Activated CD8-positive, alpha-beta memory T cell treated with anti-CD3 and anti-CD28 coated beads for 4 hours (primary cell): ENCODE measurements at places on chromosomes 3 and 15.

DNA sequence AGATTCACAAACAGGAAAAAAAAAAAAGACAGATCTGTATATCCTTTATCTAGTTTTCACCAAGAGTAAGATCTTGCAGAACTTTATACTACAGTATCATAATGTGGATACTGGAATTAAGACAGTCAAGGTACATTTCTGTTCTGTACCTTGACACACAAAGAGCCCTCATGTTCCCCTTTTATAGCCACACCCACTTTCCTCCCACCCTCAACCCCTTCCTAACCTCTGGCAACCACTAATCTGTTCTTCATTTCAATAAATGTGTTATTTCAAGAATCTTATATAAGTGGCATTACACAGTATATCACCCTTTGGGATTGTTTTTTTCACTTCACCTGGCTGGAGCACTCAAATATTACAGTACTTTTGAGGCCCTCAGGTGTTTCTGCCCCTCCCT, 3.6 kb upstream of the RAB6B start:
- no peak for DNase-seq

DNA sequence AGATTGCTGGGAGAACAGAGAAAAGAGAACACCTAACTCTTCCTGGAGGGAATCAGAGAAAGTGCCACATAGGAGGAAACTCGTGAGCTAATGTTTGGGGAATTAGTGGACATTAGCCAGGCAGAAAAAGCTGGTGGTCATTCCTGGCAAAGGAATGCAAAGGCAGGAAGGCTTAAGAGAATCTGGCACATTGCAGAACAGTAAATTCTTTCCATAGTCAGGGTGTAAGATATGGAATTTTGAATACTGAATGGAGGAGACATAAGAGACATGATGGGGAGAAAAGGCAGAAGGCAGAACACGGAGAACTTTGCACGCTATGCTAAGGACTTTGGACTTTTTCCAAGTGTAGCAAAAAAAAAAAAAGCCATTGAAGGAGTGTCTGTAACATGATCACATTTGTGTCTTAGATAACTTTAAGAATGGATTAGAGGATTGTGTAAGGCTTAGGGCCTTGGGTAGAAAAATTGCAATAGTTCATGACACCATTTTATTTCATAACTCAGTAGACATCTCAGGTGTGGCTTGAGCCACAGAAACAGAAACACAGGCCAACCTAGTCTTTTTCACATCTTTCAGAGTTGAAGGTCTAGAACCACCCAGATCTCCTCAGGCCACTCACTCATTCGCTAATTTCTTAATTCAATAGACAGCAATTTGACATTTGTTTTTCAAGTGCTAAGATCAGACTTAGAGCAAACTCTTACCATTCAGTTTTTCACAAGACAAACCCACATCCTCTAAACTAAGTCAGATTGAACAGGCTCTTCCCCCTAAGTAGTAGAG, 31.2 kb upstream of the CCDC80 start:
- DNase-seq = no peak

GRCh38 chr15:101049856-101050622, 130.9 kb downstream of the LRRK1 start:
- DNase-seq = no peak

- no peak for DNase-seq
Measured at GRCh38 chr3:4508048-4508981, 15.2 kb downstream of the ITPR1 start.

- DNase-seq = no peak
Measured at GRCh38 chr3:155370198-155370597, 76.7 kb upstream of the STRIT1 start.

DNA sequence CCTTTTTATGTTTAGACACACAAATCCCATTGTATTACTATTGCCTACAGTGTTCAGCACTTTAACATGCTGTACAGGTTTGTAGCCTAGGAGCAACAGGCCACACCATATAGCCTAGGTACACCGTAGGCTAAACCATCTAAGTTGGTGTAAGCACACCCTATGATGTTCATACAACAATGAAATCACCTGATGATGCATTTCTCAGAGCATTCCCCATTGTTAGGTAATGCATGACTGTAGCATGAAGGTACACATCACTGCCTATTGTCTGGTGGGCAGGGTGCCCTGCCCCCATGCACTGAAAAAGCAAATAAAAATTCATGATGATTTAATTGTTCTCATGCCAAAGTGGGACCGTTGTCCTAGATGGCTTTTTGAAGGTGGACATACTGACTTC, 183.6 kb downstream of the AGBL1 start:
- DNase-seq = no peak

DNA sequence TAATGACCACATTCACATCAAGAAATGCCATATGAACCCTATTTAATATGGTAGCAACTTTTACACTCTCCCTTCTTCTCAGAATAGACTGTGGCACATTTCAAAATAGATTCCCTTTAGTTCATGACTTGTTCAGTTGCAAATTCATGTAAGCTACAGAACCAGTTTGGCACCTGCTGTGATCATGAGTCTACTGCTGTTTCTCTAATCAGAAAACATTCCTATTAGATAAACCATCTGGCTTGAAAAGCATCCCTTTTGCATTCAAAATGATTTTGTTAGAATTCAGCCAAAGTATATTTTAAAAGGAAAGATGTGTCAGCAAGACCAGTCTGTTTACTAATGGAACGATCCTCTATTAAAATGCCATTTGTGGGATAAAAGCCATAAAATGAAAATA, 304.4 kb downstream of the BCHE start:
- no peak for DNase-seq

DNA sequence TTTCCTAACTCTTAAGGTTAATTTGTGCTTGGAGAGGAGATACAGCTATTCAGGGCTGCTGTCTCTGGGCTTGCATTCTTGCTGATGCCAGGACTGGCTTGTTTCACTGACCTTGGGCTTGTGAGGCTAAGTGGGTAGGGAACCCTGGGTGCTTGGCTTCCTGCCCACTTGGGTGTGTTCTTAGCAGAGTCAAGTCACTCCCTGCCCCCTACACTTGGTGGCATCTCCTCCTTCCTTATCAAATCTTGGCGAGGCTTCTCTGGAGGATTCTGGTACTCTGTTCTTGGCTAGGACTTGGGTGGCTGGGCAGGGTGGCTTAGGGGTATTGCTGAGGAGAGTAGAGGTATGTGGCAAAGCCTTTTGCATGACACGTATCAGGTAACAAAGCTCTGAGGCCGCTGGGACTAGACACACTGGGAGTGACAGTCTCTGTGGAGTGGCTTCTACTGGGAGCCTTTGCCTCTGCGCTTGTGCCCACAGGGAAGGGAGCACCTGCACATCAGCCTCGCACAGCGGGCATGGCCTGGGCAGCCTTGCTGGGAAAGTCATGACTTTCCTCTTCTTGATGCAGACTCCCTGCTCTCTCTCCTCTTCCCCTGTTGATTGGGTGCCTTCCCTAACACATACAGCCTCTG, 41.8 kb downstream of the CHCHD6 start:
- no peak for DNase-seq

DNA sequence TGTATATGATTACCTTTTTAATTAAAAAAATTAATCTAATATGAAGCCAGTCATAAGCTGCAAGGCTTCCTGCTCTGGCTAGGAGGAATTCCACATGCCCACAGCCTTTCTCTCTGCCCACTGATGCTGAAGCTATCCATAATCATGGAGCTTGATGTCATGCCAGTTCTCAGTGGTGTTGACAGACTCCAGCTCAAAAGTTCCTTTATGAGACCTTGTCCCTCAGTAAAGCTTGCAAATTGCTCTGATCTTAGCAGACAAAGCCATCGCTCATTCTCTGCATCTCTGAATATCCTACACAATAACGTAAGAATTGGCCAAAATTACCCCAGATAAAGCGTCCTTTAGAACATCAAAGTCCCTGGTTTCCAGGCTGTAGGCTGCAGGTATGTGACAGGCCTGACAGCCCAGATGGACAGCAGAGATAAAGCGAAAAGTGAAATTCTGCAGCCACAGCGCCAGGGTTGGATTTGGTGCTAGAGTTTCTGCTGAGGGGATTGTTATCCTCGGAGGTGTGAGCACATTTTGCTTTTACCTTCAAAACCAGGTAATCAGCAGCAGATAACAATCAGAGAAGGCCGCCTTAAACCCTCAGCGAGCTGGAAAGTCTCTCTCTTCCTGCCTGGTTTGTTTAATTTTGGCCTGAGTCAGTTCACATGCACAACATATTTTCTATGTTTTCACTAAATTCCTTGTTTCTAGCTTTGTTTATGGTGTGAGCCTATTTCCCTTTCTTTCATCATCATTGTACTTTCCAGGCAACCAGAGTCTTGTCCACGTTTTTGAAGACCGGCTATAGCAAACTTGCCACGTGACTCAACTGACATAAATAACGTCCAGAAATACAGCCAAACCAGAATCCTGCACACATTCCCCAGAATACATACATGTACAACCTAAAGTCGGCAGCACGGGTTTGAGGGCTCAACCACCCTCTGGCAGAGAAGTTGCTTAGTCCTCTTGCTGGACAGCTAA, 36.6 kb upstream of the ALDH1A3 start:
- DNase-seq = no peak

GRCh38 chr3:13281507-13282357, 138.4 kb downstream of the NUP210 start:
- no peak for DNase-seq

GRCh38 chr15:23606226-23606625, 40.8 kb downstream of the MKRN3 start:
- no peak for DNase-seq

GRCh38 chr3:5226783-5227182, 39.3 kb downstream of the EDEM1 start:
- DNase-seq = no peak

DNA sequence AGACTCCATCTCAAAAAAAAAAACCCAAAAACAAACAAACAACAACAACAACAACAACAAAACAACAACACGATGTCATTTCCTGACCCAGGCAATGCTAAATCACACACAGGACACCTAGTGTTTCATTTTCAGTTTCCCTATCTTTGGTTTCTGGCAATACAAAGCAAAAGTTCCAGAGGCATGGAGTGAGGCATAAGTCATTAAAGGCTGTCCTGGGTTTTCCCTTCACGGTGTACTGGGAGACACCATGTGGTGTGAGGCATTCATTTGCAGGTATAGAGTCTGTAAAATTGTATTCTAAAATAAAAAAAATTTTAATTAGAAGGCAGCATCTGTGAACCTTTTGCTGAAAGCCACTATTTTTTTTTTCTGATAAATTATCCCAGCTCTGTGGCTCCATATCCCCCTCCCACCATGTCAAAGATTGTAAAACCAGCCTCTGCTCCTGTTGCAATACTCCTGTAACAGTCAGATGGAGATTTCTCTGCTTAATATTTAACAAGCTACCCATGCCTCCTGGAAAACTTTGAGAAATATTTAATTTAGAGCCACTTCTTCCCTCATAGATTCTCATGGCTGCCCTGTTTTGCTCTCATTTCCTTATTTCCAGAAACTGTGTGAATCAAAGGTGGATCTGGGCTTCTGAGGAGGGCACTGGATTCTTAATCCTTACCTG, 324.6 kb downstream of the MCTP2 start:
- DNase-seq = no peak

DNA sequence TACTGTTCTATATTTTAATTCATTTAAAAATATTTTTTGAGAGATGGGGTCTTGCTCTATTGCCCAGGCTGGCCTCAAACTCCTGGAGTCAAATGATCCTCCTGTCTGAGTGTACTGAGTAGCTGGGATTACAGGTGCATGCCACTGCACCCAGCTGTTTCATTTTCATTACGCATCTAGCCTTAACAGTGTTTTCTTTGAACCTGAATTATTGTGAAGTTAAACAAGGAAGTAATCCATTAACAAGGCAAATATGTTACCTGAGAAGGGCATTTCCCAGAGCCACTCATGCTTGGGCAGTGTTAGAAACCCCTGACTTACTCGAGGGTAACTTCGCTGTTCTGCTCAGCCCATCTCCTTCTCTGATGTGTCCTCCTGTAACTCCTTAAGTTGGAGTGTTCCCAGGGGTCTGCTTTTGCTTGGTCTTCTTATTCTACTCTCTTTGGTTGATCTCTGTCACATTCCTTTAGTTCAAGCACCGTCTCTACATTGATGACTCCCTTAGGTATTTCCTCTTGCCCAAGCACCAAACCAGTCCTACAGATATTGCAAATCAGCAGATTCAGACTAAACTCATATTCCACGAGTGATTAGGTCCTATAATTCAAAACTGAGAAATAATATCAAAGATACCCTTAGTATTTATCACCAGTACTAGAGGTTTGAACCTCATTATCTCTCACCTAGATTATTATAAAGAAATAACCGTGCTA, 107.9 kb downstream of the STAC start:
- no peak for DNase-seq

GRCh38 chr3:43418601-43419272, 132.4 kb downstream of the SNRK start:
- no peak for DNase-seq

DNA sequence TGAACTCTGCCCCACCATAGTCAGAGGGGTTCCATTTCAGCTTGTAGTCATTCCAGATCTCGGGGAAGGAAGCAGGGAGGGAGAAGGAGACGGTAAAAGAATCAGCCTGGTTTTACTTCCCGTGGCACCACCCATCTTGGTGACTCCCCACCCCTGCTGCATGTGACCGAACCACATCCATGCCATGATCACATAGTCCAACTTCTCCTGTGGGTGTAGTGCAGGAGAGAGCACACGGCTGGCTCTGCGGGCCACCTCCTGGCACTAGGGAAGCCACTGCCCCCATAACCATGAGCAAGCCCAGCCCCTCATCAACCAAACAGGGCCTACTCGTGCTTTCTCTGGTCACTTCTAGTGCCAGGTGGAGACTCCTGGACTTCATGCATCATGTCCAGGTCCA, 3.7 kb downstream of the CHRNA3 start:
- DNase-seq = no peak

DNA sequence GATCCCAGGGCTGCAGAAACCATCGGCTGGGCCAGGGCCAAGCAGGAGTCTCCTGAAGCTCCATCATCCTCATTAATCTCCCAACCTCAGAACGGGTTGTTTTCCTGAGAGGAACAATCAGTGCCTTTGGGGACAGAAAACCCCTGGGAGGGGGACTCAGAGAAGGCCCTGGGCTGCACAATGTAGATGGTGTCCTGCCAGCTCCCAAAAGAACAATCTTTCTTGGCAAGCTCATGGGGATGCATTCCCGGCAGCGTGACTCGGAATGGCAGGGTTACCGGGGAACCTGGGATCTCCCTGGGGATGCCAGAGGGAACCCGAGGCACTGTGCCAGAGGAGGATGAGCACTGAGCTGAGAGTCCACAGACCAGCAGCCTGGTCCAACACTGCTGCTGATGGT, 72.1 kb upstream of the ATP2B2 start:
- DNase-seq = no peak

DNA sequence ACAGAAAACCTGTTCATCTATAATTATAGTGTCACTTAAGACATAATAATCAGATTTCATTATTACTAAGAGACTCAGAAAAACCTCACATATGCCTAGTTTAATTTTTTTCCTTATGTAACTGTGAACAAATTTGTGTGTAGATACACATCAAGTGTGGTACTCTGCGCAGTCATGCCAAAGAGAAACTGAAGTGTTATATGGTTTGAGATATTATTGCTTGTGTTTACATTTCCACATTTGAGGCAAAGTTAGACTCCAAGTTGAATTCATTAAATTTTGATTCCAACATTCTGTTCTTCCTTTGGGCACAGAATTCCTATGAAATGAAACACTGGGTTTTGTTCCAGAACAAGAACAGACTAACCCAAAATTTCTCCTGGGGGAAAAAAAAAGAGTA, 2.2 kb downstream of the MBNL1 start:
- DNase-seq = no peak
